Germinal center (tissue), 1 donor: ENCODE measurements at places on chromosomes 6 and 20.

GRCh38 chr6:68069921-68070710 is 565.0 kb upstream of the ADGRB3 start:
- DNase-seq, result no peak

DNA sequence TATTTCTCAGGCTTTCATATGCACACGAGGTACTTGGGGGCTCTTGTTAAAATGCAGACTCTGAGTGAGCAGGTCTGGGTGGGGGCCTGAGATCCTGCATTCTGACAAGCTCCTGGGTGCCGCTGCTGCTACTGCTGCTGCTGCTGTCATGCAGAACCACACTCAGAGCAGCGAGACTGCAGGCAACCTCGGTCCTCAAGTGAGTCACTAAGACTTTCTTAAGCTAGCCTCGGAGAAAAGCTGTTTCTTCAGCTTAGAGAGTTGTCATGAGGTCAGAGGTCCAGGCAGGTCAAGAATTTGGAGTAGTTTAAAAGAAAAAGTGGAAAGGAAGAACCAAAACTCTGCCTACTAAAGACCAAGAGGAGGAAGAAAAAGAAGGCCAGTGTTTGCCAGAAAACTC is 92.9 kb downstream of the SPTLC3 start:
- no peak for DNase-seq

DNA sequence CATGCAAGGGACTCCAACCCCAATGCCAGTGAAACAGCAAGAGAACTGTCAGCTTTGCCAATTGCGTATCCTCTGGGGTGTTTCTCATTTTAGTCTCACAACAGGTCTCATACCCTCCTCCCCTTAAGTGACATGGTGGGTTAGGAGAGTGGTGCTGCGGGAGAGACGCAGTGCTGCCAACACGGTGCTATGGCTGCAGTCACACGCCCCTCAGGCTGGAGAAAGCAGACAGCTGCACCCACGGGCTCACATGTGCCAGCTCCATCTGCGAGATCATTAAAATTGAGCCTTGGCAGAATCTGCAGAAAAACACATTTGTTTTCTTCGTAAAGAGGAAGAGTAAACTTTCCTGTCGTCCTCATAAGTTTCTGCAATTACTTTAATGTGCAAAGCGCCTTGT is 114.7 kb downstream of the ANKRD60 start:
- no peak for DNase-seq

DNA sequence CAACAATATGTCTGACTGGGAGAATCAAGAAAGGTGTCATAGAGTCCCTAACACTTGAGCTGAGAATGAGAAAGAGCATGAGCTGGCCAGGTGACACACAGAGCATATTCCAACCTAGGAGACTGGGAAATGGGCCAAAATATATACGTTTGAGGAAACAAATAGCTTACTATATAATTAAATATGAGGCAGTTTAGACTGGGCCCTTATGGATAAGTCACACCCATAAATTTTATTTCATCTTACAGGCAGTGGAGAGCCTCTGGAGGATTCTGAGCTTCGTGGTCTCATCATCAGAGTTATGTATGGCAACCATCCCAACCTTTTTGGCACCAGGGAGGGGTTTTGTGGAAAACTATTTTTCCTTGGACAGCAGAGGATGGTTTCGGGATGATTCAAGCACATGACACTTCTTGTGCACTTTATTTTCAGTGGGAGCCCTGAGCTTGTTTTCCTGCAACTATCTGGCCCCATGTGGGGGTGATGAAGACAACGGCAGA is 12.9 kb upstream of the NQO2 start:
- DNase-seq, result no peak

DNA sequence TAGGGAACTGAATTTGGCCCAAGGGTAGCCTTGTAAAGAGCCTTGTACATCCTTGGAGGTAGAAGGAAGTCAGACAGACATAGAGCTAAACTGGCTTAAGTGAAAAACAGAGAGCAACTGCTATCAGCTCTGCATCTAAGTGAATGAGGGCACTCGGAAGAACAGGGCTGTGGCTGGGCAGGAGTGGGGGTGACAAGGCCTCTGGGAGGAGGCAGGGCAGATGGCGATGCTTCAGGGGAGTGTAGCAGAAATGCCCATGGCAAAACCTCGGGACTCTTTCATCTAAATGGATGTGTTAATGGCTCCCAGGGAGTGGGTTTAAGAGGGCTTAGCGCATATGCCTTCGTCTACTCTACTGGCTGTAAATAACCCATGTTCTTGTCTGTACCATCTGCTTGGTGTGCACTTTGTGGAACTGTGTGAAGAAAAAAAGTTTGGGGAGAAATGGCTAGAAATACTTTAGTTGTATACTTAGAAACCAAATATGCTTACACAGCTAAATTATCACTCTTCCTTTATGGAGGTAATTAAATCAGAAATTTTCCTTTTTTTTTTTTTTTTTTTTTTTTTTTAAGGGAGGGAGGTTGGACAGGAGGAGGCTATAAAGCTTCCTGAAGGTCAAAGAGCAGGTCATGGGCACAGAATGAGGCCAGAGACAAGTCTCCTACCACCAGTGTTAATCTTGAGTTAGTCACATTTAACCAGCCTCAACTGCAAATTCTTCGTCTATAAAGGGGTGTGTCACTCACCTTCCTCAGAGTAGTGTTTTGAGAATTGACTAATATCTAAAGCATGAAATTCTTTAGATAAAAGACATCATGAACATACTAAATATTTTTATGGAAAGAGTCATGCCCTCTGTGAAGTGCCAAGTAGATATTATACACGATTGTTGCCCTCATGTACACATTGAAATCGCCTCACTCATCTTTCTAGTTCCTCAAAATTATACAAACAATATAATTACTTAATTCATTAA is 60.9 kb downstream of the FYN start:
- no peak for DNase-seq

GRCh38 chr20:19886661-19887288 is 128.7 kb downstream of the RIN2 start:
- DNase-seq, result no peak

DNA sequence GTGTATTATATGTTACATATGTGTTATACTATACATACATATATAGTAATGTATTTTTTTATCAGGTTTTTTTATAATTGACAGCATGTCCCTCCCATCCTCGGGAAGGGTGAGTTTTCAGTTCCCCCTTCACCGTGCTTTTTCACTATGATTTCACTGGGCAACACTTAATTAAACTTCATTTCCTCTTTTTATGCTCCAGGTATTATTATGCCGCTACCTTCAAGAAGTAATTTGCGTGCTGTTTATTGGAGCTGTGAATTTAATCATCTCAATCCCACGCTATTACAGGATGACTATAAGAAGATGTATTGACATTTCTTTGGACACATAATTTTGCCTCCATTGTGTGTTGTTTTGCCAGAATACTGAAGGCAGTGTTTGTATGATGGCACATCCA is 228.6 kb downstream of the SAMD5 start:
- DNase-seq, result no peak

- no peak for DNase-seq
Measured at GRCh38 chr6:14333556-14334305, 216.2 kb downstream of the CD83 start.

- DNase-seq, result peak; percentile 3
Measured at GRCh38 chr6:20952699-20953474, 418.6 kb downstream of the CDKAL1 start.

DNA sequence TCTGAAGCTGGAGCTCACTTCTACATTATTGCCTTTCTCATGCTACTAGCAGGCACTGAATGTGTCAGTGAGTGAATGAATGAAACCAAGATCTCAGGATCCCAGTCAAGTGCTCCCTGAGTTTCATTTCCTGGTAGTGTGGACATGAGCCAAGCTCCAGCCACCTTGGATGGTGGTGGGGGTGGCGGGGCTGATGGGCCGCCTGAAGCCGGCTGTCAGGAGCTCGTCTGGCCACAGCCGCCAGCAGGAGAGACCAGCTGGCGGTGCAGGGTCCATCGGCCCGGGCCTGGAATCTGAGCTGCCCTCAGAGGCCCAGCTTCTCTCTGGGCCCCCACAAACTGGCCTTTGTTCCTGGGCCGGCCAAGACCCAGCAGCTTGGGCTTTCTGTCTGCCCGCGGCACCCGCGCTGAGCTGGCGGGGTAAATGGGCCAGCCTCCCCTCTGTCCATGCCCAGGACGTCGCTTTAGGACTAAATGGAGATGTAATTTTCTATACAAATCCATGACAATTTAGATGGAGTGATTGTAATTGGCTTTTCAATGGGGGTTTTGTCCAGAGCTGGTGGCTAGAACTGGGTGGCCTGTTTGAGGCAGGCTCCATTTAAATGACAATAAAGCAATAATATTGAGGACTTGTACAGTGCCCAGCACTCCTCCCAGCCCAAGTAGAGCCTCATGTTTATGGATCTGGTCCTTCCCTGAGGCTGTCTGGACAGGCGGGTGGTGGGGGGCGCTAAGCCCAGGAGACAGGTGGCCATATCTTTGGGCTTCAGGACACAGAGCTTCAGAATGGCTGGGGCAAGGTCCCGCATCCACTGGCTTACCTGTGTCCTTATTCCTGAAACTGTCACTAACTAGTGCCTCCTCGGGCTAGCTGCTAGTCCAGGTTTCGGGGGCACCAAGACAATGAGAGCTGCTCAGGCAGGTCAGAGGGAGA is 43.5 kb downstream of the NOL4L start:
- no peak for DNase-seq

DNA sequence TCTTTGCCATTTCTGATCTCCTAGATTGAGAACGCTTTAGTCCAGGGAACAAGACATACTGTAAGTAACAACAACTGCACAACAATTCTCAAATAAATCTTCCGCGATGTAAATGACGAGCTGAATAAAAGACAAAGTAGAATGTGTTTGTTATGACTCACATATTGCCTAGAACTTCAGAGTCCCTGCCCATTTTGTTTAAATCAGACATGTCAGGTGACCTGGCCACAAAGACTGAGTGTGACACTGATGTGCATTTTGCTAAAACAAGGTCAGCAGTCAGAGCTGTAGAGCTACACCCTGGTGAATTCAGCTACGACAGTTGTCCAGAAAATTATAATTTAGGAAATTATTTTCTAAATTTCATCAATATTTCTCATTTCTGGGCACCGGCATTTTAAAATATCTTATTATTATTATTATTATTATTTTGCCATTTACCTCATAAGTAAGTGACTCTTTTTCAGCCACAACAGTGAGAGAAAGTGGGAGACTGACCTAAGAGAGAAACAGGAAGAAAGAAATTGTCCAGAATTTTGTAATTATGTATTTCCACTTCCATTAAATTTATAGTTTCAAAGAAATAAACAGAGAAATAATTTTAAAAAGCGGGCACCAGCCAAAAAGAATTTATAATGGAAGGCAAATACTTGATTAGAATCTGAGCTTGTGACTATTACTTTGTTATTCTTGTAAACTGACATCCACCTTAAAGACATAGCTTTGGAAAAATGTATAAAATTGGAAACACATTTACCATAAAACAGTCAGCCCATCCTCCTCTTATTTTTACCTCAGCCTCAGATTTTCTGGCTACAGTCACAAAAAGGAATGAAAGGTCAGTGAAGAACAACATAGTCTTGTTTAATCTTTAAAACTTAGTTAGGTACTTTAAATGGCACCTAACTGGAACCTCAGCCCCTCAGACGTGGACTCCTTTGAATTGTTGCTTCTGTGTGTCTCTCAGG is 157.0 kb upstream of the CITED2 start:
- DNase-seq, result no peak

DNA sequence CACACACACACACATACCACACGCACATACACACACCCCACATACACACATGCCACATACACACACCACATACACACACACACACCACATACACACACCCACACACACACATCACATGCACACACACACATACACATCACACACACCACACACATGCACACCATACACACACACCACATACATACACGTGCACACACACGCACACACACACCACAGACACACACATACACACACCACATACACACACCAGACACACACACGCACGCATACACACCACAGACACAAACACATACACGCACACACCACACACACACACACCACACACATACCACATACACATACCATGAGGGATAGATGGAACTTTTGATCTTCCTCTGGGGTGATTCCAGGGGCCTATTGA is 90.2 kb downstream of the DLGAP4 start:
- no peak for DNase-seq

GRCh38 chr6:38631186-38631783 is 8.4 kb downstream of the BTBD9 start:
- no peak for DNase-seq

DNA sequence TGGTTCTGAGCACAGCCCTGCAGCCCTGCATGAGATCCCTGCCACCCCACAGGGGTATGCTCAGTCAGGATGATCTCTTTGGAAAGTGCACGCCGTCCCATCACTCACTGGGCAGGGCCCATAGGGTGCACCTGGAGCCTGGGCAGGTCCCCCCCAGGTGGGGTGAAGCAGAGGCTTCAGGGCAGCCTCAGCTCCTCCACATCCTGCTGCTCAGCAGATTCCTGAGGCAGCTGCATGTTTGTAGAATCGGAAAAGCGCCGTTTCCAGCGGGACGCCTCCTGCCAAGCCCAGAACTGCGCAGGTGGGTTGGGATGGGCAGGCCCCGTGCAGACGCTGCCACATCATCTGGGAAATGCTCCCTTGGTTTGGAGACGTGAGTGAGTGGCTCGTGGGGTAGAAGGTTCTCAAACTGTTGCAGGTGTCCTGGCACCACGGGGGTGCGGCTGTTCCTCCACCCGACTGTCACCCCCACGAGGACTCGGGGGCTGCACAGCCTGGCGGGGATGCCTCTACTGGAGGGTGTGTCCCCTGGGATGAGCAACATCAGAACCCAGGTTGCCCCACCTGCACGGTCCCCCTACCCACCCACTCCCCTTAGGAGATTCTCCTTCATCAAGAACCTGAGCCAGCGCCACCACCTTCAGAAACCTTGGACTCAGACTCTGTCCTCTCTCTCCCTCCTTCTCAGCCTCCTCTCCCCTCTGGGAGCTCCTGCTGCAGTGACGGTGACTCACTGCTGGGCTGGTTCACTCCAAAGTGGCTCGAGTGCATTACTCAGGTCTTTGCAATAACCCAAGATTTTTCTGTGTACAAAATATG is 334.1 kb downstream of the TAF4 start:
- no peak for DNase-seq
